ENCODE measurements at places on chromosomes 2 and 18.

DNA sequence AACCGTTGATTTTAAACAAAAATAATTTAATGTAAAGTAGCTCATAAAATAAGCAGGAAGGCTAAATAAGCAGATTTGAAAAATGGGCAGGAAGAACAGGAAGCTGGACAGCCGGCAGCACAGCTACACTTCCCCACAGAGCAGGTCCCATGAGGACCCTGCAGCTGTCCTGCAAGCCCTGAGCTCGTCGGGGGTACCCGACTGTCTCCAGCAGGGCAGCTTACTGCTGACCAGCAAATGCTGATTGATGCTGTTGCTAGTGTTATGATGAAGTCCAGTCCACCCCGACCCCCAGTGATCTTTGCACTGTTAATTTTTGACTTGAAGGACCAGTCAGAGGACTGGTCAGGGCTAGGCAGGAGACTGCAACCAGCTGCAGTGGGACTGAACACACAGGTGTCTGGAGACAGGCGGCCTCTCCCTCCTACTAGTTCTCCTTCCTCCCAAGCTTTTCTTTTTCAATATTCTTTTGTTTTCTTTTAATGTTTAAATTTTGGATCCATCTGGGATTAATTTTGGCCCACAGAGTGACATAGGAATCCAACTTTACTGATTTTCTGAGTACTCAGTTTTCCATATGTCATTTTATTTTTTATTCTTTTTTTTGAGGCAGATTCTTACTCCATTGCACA is 27.7 kb downstream of the POLE4 start:
- DNase-seq = no peak

DNA sequence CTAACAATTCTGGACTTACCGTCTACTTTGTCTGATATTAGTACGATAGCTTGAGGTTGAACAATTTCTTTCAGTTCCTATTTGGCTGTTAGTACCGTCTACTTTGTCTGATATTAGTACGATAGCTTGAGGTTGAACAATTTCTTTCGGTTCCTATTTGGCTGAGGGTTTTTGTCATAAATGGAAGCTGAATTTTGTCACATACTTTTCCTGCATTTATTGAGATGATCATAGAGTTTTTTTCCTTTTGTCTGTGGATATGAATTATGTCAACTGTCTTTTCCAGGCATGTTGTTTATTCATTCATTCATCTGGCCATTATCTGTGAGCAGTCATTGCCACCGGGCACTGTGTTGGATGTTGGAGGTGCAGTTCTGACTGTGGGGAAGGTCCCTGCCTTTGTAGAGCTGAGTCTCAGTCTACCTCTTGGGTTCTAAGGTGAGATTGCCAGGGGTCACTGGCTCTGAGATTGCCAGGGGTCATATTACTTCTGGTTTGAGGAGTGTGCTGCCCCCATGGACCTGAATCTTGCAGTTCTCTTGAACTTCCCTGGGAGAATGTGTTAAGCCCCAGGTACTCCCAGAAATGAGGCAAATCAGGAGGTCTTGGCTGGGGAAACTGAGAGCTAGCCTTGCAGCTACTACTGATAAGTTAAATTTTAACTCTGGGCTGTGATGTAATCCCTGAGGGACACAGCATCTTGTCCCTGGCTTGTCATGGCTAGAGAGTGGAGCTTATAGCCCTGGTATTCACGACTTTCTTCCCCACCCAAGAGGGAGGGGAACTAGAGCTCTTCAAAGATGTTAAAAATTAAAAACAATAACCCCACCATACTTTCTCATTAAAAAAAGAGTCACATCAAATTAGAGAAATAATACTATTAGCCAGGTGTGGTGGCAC is 89.1 kb upstream of the MBOAT2 start:
- DNase-seq = no peak

DNA sequence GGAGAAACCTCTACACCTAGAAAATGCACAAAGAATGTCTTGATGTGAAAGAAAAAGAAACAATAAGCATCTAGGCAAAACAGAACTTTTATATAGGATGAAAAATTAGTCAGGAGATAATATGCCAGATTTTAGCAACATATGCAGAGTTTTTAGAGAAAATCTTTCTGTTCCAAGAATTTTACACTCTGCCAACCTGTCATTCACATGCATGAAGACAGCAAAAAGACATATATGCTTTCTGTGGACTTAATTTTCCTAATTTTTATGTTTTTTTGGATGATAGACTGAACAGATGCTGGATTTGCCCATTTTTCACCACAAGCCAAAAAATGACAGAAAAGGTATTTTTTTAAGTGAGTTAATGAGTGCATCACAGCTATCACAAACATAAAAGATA is 637.3 kb downstream of the TRIB2 start:
- DNase-seq = no peak

DNA sequence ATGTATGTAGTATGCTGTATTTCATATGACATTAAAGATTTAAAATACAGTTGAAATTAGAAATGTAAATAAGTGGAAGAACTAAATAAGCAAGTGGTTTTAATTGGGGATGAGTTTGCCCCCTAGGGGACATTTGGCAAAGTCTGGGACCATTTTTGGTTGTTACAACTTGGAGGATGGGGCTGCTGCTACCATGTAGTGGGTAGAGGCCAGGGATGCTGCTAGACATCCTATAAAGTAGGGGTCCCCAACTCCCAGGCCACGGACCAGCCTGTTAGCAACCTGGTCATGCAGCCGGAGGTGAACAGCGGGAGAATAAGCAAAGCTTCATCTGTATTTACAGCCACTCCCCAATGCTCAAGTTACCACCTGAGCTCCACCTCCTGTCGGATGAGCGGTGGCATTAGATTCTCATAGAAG is 27.9 kb upstream of the ASNSD1 start:
- DNase-seq = no peak

DNA sequence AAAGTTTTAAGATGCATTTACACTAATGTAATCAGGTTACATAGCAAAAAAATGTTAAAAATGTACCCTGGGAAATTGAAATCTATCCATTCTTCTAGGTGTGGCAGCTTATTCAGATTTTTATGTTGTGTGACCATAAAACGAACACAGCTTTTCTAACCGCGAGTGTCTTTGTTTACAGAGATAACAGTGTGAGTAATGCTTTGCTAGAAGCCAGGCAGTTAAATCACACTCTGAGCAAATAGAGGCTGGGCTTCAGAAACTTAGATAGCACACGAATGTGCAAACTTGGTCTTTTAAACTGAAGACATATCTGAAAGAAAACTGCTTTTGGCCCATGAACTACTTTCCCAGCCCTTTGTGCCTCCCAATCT is 116.1 kb downstream of the SPTBN1 start:
- no peak for DNase-seq

GRCh38 chr2:206442474-206442832 is 879 bp upstream of the ADAM23 start:
- no peak for DNase-seq

GRCh38 chr2:183592271-183592670 is 468.0 kb downstream of the NUP35 start:
- no peak for DNase-seq

DNA sequence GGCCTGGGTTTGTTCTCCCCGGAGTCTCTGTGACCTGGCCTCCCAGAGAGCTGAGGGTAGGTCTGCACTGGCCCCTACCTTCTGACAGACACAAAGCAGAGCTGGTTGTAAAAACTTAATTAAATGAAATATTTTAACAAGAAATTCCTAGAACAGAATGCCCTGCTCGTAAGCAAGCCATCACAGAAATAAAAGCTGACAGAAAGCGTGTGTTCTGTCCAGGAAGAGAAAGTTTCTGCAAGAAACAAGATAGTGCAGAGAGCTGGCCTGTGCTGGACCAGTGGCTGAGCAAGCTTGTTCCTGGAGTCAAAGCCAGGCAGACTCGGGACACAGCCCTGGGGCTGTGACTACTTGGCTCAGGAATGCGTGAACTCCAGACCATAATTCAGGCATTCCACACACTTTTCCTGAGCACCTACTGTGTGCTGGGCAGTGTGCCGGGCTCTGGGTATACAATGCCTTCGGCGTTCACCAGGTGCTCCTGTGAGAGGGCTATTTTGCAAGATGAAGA is 51.6 kb downstream of the APOB start:
- no peak for DNase-seq

- no peak for DNase-seq
Observed at GRCh38 chr18:74244554-74244953, 47.2 kb downstream of the CYB5A start.

DNA sequence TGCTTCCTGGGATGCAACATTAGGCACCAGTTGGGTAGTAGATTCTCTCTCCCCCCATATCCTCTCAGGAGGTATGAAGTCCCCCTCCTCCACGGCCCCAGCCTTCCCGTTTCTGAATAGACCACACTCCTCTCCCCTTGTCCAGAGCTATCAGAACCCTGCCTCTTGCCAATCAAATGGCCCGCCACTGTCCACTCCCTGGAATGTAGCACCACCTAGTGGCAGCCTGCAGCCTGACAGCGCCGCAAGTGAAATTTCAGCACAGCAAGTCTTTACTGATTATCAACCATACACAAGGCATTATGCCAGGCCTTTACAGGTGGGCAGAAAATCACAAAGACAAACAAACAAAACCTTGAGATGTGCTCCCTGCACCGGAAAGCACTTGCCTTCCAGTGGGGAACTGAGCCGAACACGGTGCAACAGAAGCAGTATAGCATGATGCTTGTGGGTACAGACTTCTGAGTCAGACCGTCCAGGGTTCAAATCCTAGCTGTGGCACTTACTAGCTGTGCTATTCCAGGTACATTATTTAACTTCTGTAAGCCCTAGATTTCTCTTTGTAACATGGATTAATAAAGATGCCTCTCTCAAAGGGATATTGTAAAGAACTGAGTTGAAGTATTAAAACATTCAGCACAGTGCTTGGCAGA is 174.0 kb downstream of the SMAD2 start:
- no peak for DNase-seq

- no peak for DNase-seq
Observed at GRCh38 chr2:152063325-152063924, 35.4 kb downstream of the CACNB4 start.

DNA sequence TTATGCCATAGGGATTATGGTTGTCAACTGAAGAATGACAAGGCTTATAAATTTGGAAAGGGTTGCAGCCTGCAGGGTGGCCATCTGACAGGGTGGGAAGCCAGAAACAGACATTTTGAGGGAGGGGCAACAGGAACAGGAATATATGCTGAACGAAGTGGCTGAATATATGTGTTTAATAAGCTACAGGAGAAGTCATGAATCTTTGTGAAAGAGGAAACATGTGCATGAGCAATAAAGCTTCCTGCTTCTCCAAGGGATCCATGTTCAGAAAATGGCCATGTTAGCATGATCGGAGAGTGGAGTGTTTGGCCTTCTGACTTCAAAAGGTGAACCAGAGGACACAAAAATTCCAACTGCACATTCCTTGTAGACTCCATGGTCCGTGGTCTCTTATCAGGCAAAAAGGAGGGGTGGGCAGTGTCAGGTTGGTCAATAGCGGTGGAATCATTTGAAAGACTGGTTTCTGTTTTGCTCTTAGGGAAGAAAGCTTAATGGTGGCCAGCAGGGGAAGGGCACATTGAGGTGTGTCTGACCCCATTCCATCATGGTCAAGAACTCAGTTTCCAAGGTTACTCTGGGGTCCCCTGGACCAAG is 144.1 kb downstream of the SOCS6 start:
- DNase-seq = no peak

DNA sequence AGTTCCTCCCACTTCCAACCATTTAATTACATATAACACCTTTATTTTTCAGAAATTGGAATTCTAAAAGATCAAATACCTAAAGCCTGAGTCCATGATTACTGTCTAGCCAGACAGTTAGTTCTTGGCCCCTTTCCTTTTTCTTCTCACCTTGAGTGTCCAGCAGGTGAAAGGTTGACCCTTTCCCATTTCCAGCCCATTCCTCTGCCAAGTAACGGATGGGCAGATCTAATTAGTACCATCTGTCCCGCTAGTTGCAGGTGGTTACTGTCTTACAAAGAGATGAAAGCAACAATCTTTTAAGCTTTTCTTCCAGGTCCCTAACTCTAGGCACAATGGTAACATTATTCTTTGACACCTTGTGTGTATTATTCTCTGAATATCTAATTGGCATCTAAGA is 506.7 kb downstream of the ARHGAP15 start:
- DNase-seq = no peak

- DNase-seq = peak; percentile 12
Observed at GRCh38 chr18:49041435-49042245, 90.9 kb upstream of the SMAD7 start.

DNA sequence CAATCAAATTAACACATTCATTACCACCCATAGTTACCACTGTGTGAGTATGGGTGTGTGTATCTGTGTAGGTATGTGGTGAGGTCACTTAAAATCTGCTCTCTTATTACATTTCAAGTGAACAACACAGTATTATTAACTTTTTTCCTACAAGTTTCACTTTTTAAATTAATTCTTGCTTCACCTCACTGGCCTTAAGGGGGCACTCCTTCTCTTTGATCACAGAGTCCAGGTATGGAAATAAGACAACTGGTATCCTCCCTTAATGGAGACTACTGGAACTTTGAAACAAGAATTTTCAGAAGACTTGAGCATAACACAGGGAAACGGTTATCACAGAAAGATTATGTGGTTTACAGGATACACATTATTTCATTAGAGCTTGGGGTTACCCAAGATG is 255.8 kb downstream of the ASXL3 start:
- no peak for DNase-seq

GRCh38 chr2:160920791-160921303 is 239.4 kb upstream of the TANK start:
- no peak for DNase-seq

GRCh38 chr2:43082111-43082894 is 144.1 kb downstream of the ZFP36L2 start:
- DNase-seq = no peak

GRCh38 chr2:229679393-229680125 is 34.8 kb downstream of the DNER start:
- no peak for DNase-seq

- DNase-seq = no peak
Observed at GRCh38 chr18:7415081-7415894, 151.8 kb upstream of the PTPRM start.

- DNase-seq = no peak
Observed at GRCh38 chr2:3876685-3877084, 173.3 kb downstream of the DCDC2C start.

- DNase-seq = no peak
Observed at GRCh38 chr2:158507141-158507540, 50.4 kb downstream of the PKP4 start.

DNA sequence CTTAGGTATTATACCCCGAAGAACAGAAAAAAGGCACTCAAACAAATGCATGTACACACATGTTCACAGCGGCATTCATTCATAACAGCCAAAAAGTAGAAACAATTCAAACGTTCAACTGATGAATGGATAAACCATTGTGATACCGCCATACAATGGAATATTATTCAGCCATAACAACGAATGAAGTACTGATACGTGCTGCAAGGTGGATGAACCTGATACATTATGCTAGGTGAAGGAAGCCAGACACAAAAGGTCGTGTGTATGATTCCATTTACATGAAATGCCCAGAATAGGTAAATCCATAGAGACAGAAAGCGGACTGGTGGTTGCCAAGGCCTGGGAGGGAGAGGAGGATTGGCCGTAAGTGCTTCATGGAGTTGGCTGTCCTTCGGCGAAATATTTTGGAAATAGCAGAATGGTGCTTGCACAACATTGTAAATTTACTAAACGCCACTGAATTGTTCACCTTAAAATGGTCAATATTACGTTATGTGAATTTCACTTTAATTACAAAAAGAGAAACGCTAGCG is 750 bp upstream of the RMP24 start:
- peak; percentile 74 for DNase-seq
